ENCODE measurements at places on chromosomes 7 and 10. TPM values are rescaled to one million over a fixed set of nuclear protein-coding genes. Genes with fewer than 3 reads are reported as not detected.

The DDX21 gene
- polyA plus RNA-seq, result 28.8 TPM

The ARHGAP19 gene
- 5.8 TPM for polyA plus RNA-seq

The MRLN gene
- polyA plus RNA-seq, result 2.0 TPM

DNA sequence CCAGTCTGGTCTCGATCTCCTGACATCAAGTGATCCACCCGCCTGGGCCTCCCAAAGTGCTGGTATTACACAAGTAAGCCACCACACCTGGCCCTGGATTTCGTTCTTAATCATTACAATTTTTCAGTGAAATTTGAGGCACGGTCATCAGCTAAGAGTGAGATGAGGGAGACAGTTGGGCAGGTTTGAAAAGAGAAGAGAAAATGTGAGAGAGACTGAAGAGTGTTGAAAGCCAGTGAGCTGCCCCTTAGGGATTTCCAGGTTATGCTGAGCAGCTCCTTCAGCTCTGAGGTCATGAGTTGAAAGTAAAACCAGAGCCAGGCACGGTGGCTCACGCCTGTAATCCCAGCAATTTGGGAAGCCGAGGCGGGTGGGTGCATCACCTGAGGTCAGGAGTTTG lies 5.9 kb upstream of the UPF2 start:
- DNase-seq, result no peak

DNA sequence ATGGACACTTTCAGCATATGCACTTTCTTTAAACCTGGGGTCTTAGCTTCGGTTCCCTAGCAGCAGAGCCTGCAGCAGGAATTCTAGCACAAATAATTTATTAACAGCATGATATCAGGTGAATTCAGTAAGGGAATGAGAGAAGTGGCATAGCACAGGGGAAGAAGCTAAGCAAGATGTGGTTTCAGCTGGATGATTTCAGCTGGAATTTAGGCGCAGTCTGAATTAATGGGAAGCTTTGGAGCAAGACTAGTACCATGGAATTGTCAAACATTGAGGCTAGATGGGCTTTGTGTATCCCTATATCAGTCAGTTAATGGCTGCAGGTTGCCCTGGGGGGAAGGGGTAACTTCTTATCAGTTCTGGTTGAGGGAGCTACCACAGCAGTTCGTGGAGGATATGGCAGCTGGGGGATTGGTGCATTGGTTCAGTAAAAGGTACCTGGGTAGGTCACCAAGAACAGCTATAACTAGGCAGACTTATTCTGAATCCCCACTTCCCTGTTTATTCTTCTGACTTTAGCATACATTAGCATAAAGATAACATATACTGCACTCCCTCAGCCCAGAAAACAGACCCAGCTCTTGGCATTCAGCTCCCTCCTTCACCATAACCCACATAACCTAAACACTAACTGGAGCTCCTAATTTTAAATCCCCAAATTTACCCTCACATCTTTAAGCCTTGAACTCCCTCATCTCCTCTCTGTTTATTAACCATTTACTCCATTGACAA lies 46.8 kb upstream of the NAMPT start:
- no peak for DNase-seq

GRCh38 chr10:130427216-130427722 lies 291.1 kb downstream of the GLRX3 start:
- DNase-seq, result no peak

DNA sequence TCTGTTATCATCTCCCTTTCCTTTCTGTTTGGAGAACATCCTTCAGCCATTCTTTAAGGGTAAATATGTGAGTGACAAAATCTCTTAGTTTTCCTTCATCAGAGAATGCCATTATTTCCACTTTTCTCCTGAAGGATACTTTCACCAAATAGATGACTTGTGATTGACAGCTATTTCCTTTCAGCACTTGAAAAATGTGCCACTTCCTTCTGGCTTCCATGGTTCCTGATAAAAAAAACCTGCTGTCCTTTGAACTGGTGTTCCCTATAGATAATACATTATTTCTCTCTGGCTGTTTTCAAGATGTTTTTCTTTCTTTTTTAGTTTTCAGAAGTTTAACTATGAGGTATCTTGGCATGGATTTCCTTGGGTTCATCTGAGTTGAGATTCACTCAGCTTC lies 79.7 kb downstream of the TBXAS1 start:
- no peak for DNase-seq

GRCh38 chr7:124072603-124073309 lies 39.9 kb upstream of the TMEM229A start:
- no peak for DNase-seq

- DNase-seq, result no peak
Observed at GRCh38 chr10:88147000-88147798, 283.8 kb downstream of the PTEN start.

DNA sequence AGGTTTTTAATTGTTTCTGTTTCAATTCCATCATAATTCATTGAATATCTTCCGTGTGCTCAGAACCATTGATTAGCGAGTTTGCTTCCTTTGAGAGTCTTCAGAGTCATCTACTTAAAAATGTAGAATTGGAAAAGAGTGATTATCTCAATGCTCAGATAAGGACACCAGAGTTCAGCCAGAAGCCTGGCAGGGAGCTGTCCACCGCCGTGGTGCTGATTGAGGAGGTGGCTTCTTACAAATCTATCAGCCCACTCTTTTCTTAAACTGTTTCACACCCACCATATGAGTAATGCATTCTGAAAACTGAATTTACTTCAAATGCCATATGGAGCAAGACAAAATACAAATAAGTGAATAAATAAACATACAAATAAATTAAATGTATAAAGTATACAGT lies 79.3 kb downstream of the INSYN2A start:
- DNase-seq, result peak; percentile 56

- DNase-seq, result no peak
Observed at GRCh38 chr7:66869660-66870450, 51.2 kb upstream of the TMEM248 start.

DNA sequence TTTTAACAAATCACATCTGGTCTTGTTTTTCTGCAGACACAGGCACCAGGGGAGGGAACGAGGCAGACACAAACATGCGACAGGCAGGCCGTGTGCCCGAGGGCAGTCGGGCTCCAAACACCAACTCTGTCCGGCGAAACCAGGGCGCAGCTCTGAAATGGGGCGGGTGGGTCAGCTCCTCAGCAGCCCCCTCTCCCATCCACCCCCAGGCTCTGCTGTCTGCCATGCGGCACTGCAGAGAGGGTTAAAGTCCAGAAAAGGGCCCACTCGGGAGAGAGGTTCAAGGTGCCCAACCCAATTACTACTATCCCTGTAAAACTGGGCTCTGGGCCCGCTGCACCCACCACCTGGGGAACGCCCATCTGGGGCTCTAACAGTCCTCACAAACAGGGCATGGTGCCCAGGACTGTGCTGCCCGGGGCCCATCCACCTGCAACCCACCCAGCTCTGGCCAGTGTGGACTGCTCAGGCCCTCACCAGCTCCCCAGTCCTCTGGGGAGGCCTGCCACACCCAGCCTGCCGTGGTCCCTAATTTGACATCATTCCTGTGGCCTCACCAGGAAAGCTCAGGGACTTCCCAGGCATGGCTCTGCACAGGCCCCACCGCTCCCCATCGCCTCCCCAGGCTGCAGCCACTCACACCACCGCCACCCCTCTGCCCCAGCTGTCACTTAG lies 18.7 kb downstream of the YKT6 start:
- no peak for DNase-seq

GRCh38 chr7:84697506-84697905 lies 489.4 kb downstream of the SEMA3D start:
- no peak for DNase-seq

GRCh38 chr7:151381098-151381347 lies 28.8 kb downstream of the WDR86 start:
- DNase-seq, result no peak

DNA sequence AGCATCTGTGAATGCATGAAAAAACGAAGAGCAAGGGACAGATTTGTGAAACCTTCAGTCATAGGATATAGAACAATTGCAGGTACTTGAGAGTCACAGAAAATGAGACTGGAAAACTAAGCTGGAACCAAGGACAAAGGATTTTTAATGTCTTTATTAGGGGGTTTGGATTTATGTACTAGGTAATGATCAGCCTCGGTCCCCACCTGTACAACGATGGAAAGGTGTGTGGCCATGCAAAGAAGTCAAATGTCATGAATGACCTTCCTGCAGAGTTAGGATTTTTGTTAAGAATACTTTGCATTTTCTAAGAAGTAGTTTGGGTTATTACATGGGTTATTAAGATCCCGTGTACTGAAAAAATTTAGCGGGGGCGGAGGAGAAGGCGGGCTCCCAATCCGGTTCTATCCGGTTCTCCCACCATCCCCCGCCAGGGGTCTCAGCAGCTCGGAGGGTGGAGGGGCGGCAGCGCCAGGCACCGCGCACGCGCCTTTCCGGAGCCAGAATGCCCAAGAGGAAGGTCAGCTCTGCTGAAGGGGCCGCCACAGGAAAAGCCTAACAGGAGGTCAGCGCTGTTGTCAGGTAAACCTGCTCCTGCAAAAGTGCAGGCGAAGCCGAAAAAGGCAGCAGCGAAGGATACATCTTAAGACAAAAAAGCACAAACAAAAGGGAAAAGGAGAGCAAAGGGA lies 327.5 kb upstream of the PLXDC2 start:
- no peak for DNase-seq

GRCh38 chr7:130921391-130922180 lies 187.6 kb upstream of the KLF14 start:
- DNase-seq, result no peak

GRCh38 chr7:25262586-25262985 lies 34.3 kb upstream of the NPVF start:
- DNase-seq, result no peak

DNA sequence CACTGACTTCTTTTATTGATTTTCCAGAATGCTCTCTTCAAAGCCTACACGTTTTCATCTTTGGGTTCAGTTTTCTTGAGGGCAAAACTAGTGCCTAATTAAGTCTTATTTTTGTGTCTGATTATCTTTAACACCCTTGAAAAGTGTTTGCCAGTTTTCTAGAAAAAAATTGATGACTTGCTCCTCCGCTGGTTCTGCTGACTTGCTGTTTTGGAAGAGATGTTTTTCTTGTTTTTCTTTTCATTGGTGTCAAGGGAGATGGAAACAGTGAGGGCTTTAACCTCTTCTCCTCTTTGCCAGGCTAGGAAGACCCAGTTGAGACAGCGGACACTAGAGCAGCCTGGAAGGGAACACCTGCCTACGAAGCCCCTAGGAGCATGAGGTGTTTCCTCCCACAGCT lies 123.7 kb upstream of the EEPD1 start:
- DNase-seq, result no peak

- DNase-seq, result no peak
Observed at GRCh38 chr7:136709876-136710275, 158.6 kb upstream of the CHRM2 start.

DNA sequence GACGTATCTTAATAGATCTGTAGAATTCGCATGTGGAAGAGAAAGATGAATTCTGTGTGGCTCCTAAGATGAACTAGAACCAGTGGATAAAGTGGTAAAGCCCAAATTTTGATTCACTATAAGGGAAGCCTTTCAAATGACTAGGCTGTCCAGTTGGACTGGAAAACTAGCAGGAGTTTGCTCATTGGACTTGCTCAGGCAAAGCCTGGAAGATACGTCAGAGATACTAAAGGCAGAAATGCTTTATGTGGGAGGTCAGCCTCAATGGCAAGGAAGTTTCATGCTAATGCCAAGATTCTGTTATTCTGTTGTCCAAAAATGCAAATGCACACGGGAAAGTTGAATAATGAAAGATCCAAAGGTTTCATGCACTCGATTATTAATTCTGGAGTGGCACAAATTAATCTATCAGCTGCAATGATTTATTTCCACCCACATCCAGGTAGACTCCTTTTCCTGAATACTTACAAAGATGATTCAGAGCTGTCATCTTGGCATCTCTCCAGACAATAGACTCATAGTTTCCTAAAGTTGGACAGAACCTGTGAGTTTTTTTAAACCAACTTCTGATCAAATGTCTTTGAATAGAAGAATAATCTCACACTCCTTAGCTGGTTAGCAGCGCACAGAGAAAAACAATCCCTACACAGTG lies 20.5 kb upstream of the PPP1R3C start:
- no peak for DNase-seq

DNA sequence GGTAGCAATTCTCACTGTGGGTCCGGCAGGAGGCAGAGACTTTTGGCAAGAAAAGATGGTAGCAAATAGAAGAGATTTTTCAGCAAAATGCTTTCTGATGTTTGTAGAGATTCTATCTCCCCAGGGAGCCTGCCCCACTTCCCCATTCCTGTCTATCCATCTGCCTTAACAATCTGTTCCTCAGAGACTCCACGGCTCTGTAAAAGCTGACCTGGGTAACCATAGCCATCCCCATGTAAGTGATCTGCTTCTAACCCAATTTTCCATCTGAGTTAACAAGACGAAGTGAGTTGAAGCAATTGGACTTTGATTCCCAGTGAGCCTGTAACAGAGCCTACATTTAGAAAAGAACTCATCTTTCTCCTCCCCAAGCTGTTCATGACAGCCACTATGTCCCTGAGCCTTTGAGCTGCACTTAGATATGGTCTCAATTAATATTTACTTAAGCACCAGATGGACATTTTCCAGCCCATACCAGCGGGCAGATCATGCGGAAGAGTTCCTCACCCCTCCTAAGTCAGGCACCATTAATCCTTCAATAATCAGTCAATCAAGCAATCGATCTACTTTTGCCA lies 896.1 kb downstream of the CCSER2 start:
- no peak for DNase-seq

DNA sequence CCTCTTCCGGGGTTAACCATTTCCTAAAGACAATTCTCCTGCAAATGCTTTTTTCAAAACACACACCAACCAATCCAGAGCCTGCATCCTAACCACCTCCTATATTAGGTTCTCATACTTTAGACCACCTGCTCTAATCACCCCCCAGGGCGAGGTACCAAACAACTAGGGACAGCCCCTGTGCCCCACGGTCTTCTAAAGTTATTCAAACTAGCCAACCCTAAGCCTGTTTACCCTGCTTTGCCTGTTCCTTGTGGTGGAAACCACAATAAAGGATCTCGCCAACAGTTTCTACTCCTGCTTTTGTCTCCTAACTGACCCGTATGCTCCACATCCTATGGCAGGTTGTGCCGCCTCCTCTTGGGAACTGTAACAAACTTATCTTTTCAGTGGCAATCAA lies 21.1 kb downstream of the SP4 start:
- DNase-seq, result no peak

DNA sequence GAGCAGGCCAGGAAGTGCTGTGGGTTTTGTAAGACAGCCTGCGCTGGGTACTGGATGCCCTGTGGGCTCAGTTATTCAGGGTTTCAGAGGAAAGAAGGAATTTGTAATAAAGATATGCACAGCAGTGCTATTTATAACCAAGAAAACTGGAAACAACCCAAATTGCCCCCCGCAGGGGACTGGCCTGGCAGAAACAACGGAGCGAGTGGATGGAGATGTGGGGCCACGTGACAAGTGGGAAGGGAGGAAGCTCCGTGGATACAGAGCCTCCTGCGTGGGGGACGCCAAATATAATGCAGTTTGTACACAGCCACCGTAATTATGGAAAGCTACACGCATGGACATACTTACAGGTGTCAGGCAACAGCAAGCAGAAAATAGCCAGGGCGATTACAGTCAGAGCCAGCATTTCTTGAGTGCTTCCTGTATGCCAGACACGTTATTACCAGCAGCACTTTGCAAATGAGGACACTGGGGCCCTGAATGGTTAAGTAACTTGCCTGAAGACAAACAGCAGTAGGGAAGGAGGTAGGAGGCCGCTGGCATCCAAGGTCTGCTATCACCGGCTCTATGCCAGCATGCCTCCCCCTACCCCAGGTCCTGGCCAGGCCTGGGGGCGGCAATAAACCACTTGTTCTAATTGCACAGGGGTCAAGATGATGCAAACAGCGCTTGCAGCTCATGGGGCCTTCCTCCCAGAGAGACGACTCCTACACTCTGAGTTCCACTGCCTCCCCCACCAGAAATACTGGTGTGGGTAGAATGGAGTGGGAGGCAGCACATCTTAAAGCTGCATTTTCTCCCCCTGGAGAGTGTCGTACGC lies 8.7 kb upstream of the CAMK2B start:
- DNase-seq, result no peak

Measured in thymus (tissue), 14 donors.